ENCODE measurements at places on chromosomes 1 and 21.

GRCh38 chr1:179955287-179955680, 674 bp downstream of the CEP350 start:
- DNase-seq = no peak

GRCh38 chr1:223824712-223825111, 21.0 kb downstream of the TP53BP2 start:
- no peak for DNase-seq

GRCh38 chr1:17527036-17527914, 12.2 kb upstream of the ARHGEF10L start:
- no peak for DNase-seq

- no peak for DNase-seq
Measured at GRCh38 chr1:7229696-7230631, 444.7 kb downstream of the CAMTA1 start.

- DNase-seq = no peak
Measured at GRCh38 chr21:41410767-41411448, 15.1 kb upstream of the MX1 start.

DNA sequence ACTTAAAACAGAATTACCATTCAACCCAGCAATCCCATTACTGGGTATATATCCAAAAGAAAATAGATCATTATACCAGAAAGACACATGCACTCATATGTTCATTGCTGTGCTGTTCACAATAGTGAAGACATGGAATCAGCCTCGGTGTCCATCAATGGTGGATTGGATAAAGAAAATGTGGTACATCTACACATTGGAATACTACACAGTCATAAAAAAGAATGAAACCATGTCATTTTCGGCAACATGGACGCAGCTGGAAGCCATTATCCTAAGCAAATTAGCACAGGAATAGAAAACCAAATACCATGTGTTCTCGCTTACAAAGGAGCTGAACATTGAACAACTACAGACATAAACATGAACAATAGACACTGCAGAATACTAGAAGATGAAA, 244.8 kb upstream of the PROX1 start:
- DNase-seq = no peak

GRCh38 chr1:185969028-185969427, 234.8 kb downstream of the HMCN1 start:
- no peak for DNase-seq

DNA sequence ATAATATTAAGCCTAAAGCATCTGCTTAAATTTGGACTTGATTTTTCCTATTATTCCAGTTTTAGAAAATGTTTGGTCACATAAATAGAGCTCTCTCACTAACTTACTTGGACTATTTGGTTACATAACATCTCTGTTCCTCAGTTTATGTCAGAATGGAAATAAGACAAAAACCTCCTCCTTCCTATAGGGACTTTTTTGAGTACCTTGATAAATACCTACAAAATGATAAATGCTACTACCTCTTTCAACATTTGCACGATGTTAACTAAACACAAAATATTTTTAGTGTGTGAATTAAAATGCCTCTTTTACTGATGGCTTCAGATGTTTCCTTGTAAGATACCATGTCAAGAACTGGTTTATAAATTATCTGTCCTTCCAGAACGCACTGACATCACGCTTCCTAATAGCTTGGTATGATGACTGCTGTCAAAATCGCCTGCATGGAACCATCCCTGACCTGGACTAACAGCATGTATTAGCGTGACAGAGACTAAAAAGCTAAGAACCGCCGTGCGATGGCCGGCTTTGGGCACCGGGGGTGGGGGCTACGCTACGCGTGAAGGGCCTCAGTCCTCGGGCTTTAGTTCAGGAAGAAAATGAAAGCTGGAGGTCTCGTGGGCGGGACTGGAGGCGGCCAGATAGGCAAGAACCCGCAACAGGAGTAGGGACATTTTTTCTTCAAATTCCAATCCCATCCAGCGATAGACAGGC, 133.2 kb upstream of the BARHL2 start:
- no peak for DNase-seq

- no peak for DNase-seq
Measured at GRCh38 chr1:180917306-180918065, 4.8 kb downstream of the KIAA1614 start.

DNA sequence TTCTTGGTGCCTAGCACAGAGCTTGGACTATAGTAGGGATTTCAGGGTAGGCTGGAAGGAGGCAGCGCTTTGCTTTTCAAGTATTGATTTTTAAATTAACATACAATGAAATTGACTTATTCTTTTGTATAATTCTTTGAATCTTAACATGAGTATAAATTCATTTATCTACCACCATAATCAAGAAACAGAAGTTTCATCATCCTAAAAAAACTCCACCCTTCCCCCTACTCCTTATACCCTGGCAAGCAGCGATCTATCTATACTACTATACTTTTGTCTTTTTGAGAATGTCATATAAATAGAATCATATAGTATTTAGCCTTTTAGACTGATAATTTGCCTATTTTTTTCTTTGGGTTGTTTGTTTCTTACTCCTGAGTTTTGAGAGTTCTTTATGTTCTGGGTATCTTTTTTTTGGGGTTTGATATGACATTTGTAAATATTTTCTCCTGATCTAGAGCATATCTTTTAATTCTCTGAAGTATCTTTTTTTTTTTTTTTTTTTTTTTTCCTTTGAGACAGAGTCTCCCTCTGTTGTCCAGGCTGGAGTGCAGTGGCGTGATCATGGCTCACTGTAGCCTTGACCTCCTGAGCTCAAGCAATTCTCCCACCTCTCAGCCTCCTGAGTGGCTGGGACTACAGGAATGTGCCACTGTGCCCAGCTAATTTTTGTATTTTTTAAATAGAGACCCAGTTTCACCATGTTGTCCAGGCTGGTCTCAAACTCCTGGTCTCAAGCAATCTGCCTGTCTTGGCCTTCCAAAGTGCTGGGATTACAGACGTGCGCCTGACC, 6.4 kb downstream of the RPS6KC1 start:
- DNase-seq = no peak

- no peak for DNase-seq
Measured at GRCh38 chr1:231544943-231545592, 16.6 kb downstream of the TSNAX start.

GRCh38 chr1:151635479-151636072, 23.7 kb downstream of the SNX27 start:
- DNase-seq = no peak

GRCh38 chr1:225817611-225818061, 7.7 kb downstream of the EPHX1 start:
- no peak for DNase-seq

DNA sequence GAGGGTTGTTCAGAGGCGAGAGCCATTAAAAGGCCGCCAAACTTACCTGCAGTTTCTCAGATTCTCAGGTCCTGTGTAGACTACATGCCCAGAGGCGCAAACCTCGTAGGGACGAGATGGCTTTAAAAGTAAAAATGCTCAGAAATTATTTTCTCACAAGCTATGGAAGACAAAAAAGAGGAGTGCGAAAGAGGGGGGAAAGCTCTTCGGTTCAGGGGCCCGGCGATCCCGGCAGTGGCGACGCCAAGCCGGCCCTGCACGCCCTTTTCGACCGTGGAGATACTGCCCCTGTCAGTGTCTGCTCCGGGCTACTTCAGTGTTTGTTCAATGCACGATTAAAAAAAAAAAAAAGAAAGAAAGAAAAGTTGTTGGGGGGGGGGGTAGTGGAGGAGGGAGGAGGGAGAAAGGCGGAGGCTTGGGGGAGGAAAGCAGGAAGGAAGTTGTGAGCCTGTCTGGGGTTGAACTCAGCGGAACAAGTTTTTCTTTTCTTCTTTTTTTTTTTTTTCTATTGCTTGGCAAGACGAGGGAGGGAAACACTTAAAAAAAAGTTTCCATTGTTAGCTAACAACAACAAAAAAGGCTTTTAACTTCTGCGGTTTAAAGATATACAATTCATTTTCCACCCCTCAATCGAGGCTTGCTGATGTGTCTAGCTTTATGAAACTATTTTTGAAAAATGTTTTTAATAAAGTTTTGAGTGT, at the start of gene ITPKB:
Gene ITPKB, minus strand, starts transcription at position 288 of the 701 bp plus-strand sequence. CDS start 1,824 bp downstream, outside the sequence.
- DNase-seq = no peak

DNA sequence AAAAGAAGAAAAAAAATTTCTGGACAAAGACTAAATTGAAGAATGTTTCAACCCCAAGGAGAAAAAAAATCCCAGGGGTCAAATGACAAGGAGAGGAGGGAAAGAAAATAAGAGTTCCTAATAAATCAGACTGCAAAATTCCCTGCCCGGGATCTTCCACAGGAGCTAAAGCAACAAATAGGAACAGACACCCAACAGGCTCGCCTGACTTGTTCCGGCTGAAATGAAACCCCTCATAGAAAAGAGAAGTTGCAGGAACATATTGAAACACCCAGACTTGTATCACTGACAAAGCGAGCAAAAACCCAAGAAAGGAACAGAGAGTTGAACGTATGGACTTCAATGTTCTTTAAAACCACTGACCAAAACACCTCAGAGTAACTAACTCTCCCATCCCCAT, 123.0 kb downstream of the TIAM1 start:
- DNase-seq = no peak

DNA sequence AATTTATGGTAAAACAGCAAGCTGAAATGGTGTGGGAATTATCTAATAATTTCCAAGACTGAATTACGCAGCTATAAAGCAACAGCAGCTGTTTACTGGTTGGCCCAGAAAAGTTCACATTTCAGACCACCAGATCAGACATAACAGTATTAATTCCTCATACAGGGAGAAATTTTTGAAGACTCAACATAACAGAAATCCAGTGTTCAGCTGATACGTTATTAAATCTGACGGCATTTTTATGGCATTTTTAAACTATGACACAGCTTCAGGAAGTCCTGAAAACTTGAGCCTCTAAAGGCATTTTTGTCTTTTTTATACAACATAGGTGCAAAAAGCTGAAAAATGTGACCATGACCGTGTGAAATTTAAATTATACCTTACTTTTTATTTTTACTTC, 91.2 kb downstream of the APP start:
- DNase-seq = no peak

Measured in activated naive CD4-positive, alpha-beta T cell (primary cell).